AG04450 (cell line): ENCODE measurements at places on chromosomes 1 and 21.

- DNase-seq, result no peak
Observed at GRCh38 chr1:67429528-67430357, 459 bp downstream of the SERBP1 start.

DNA sequence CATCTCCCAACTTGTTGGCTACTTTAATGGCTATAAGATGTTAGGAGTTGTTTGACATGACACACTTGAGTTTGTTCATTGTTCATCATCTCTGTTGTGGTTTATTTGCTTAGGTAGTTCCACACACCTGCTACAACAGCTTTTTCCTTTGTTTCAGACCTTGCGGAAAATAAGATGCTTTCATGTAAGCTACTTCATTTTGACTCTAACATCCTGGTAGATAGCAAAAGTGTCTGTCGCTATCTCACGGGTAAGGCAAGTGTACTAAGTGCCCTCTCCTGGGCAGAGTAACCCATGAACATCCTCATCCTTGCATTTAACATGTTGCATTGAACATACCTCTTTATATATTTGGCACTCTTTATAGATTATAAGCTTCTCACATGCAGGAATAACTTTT lies 1.6 kb upstream of the OR10T2 start:
- no peak for DNase-seq

DNA sequence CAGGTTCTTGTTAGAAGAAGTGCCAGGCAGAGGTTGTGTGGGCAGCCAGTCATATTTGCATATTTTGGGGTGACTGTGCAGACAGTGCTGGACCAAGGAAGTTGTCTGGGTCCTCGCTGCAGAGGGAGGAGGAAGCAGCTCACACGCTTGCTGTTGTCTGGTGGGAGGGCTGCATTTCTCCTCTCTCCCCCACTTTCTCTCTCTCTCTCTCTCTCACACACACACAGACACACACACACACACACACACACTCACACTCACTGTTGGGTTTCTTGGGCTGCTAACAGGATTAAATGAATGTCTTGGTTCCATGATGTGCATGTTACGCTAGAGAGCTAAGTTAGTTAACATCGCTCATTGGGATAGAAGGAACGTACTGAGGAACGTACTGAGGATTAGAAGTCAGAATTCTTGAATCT lies 72.9 kb downstream of the AGPAT3 start:
- DNase-seq, result no peak

GRCh38 chr21:15644489-15644888 lies 85.3 kb upstream of the USP25 start:
- DNase-seq, result no peak

- no peak for DNase-seq
Observed at GRCh38 chr1:162902416-162902815, 41.4 kb upstream of the CCDC190 start.

- DNase-seq, result no peak
Observed at GRCh38 chr1:213320191-213320870, 269.3 kb downstream of the RPS6KC1 start.

DNA sequence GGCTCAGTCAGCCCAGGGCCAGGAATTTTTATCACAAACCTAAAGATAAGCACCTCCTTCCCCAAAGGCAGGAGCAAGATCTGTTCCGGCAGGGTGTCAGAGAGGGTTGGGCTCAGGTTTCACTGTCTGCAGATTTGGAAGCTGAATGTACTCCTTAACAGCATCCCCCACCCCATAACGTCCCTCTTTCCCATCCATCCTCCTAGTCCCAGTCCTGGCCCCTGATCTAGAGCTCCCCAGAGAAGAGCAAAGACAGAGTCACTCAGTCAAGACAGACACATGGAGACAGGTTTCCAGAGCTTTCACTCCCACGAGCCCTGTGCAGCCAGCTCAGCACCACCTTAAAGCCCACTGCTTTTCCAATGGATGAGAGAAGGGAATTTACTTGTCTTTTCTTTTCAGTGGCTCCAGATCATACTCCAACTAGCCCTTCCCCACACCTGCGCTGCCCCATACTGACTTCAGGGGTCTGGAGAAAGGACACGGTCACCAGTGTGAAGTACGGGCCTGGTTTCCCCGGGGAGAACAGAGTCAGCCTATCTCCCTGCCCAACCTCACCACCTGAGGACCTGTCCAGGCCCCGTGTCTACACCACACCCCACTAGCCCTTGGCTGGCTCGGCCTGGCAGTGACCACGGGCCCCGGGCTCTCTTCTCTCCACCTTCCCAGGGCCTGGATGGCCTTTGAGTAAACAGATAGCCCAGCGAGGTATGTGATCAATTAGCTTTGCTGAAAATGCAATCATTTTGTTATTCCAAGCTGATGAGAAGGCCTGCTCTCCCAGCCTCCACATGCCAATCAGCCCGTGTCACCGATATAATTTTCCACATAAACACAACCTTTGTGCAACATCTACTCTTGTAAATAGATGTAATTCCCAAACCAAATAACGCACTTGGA lies 249.1 kb downstream of the FOXD2 start:
- DNase-seq, result no peak

GRCh38 chr1:8902765-8903164 lies 24.3 kb upstream of the ENO1 start:
- DNase-seq, result no peak

- no peak for DNase-seq
Observed at GRCh38 chr1:87201768-87202167, 126.9 kb upstream of the LMO4 start.

- no peak for DNase-seq
Observed at GRCh38 chr1:230823931-230824381, 44.4 kb downstream of the C1orf198 start.

GRCh38 chr1:52189898-52190480 lies 48.1 kb downstream of the ZFYVE9 start:
- DNase-seq, result no peak

GRCh38 chr1:38789498-38790169 lies 69.9 kb downstream of the RRAGC start:
- no peak for DNase-seq

- no peak for DNase-seq
Observed at GRCh38 chr1:206760590-206760989, 10.0 kb upstream of the IL19 start.

GRCh38 chr1:6116137-6116536 lies 64.0 kb downstream of the CHD5 start:
- DNase-seq, result no peak

GRCh38 chr1:233620065-233620464 lies 6.2 kb downstream of the KCNK1 start:
- no peak for DNase-seq

- DNase-seq, result no peak
Observed at GRCh38 chr1:38015978-38016725, 3.6 kb downstream of the UTP11 start.

GRCh38 chr1:81820765-81821164 lies 20.0 kb downstream of the ADGRL2 start:
- no peak for DNase-seq

GRCh38 chr1:89688607-89689006 lies 55.7 kb downstream of the LRRC8C start:
- no peak for DNase-seq

GRCh38 chr1:29513357-29513756 lies 277.0 kb downstream of the PTPRU start:
- peak; percentile 51 for DNase-seq

DNA sequence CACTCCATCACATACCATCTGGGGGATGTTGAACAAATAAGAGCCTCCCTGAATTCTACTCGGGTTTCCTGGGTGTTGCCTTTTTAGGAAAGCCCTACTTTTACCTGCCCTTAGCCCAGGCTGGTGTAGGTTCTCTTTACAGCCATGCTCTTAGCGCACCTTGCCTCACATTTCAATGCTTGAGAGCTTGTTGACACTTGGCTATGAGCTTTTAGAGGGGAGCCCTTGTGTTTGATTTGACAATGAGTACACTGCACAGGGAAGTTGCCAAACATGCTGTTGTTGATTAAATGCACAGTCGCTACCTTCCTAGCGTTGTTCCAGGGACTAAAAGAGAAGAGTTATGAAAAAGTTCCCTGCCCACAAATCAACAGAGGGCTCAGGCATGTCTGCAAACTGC lies 103.8 kb downstream of the TRABD2B start:
- DNase-seq, result no peak

- DNase-seq, result no peak
Observed at GRCh38 chr1:91749788-91750231, 136.1 kb downstream of the TGFBR3 start.

DNA sequence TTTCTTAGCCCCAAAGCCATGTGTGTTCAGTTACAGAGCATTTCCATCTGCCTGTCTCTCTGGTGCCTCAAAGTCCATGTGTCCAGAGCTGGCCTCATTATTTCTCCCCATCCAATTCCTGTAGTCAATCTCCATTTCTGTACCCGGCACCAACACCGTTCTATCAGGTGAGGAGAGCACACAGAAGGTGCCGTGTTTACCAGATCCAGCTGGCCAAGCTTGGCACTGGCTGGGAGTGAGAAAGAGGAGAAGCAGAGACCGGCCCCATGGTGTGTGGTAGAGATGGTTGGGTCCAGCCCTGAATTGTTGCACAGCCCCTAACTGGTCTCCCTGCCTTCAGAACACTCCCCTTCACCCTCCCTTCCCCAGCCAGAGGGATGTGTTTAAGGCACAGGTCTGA lies 7.5 kb upstream of the SSBP3 start:
- no peak for DNase-seq

DNA sequence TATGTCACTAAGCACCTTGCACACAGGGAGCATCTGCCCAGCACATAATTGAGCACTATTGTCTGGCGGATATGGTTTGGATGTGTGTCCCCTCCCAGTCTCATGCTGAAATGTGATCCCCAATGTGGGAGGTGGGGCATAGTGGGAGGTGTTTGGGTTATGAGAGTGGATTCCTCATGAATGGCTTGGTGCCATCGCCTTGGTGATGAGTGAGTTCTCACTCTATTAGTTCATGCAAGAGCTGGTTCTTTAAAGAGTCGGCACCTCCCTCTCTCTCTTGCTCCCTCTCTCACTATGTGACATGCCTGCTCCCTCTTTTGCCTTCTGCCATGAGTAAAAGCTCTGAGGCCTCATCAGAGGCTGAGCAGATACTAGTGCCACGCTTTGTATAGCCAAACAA lies 9.5 kb downstream of the CTSK start:
- DNase-seq, result no peak

DNA sequence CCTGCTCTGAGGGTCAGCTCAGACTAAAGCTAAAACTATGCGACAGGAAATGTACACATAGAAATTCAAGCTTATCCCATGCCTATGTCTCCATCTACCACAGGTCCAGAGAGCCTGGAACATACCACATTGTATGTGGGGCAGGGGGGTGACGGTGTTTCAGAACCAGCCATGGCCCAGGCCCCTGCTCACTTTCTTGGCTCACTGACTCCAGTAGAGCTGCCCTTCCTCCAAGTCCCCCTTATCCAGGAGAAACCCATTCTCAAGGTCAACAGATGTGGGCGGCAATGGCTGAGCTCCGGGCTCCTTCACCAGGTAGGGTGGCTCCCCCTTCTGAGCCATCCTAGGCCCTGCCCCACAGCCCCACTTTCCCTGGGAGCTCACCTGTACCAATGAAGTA lies 21.0 kb downstream of the CACNA1S start:
- no peak for DNase-seq

DNA sequence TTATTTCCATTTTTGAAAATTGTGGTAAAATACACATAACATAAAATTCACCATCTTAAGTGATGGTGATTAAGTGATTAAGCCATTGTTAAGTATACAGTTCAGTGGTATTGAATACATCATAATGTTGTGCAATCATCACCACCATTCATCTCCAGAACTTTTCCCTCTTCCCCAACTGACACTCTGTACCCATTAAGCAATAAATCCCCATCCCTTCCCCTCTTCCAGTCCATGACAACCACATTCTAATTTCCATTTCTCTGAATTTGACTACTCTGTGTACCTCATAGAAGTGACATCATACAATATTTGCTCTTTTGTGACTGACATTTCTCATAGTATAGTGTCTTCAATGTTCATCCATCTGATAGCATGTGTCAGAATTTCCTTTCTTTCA lies 124.8 kb downstream of the DISC1 start:
- no peak for DNase-seq

DNA sequence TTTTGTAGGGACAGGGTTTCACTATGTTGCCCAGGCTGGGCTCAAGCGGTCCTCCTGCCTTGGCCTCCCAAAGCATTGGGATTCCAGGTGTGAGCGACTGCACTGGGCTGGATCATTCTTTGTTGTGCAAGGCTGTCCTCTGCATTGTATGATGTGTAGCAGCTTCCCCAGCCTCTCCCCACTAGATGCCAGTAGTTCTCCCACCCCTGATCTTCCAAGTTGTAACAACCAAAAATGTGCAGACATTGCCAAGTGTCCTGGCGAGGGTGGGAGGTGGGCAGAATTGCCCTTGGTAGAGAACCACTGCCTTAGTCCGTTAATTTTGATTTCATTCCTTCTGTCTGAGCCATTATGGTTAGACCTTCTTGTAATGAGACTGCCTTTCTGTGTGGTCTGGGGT lies 7.2 kb downstream of the GALNT2 start:
- no peak for DNase-seq

- DNase-seq, result no peak
Observed at GRCh38 chr1:38609166-38610025, 250.2 kb downstream of the RRAGC start.

GRCh38 chr21:27817074-27817473 lies 850.2 kb upstream of the ADAMTS5 start:
- no peak for DNase-seq

DNA sequence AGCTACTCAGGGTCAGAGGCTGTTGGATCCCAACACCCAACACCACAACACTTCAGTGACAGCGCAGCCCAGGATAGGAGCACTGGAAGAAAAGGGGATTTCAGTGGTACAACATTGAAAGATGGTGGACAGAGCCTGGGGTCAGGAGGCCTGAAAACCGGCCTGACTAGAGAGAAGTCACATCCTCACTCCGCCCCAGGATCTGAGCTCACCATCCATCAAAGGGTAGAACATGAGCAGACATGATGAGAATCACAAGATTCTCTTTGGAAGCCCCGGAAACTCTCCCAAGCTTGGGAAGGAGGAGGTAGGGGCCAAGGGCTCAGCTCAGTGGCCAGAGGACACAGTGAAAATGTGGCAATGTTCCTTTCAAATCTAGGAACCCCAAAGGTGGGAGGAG lies 271.3 kb downstream of the NPHP4 start:
- DNase-seq, result no peak

GRCh38 chr1:100736324-100736723 lies 16.8 kb downstream of the VCAM1 start:
- no peak for DNase-seq
